ENCODE measurements at places on chromosomes 11 and 22. TPM values are rescaled to one million over a fixed set of nuclear protein-coding genes. Genes with fewer than 3 reads are reported as not detected.

- DNase-seq, result no peak
These were observed 21.2 kb downstream of the BLID start for GRCh38 chr11:122094836-122095235.

CSRP3 gene
- total RNA-seq, result not detected

DNA sequence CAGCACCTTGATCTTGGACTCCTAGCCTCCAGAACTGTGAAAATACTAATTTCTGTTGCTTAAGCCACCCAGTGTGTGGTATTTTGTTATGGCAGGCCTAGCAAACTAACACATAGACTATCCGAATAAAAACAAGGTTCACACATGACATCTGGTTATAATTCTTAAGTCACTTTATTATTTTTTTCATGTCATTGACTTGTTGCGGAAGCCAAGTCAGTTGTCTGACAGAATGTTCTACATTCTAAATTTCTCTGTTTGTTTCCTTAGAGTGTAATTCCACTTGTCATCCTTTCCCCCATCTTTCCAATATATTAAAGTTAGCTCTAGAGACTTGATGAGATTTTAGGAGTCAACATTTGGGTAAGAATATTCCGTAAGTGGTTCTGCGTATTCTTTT is 40.6 kb downstream of the RAB30 start:
- no peak for DNase-seq

CLCF1 gene
- total RNA-seq, result 0.77 TPM

- DNase-seq, result no peak
These were observed 12.6 kb upstream of the OMP start for GRCh38 chr11:77090046-77090372.
